ENCODE measurements at places on chromosomes 2 and 18.

DNA sequence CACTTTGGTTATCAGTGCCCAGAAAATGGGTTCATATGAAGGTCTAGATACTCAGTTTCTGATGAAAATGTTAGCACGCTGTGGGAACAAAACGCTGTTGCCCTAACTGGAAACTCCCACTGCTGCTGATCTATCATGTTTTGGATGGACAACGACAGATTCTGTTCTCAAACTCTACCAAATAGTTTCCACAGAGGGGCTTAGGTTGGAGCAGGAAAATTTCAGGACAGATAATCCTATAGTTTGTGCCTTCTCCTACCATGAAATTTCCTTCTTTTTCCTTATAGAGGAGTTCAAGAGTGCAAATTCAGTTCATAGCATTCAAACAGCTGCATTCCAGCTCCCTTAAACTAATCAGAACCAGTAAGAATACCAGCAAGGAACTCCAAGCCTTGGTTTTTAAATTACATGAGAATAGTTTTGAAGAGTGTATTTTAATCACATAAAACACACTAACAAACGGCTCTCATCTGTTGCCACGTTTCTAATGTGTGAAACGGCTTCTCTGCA is 58.7 kb upstream of the RALBP1 start:
- no peak for DNase-seq

- DNase-seq = no peak
These were observed 285.1 kb downstream of the SLC4A3 start for GRCh38 chr2:219912491-219912921.

DNA sequence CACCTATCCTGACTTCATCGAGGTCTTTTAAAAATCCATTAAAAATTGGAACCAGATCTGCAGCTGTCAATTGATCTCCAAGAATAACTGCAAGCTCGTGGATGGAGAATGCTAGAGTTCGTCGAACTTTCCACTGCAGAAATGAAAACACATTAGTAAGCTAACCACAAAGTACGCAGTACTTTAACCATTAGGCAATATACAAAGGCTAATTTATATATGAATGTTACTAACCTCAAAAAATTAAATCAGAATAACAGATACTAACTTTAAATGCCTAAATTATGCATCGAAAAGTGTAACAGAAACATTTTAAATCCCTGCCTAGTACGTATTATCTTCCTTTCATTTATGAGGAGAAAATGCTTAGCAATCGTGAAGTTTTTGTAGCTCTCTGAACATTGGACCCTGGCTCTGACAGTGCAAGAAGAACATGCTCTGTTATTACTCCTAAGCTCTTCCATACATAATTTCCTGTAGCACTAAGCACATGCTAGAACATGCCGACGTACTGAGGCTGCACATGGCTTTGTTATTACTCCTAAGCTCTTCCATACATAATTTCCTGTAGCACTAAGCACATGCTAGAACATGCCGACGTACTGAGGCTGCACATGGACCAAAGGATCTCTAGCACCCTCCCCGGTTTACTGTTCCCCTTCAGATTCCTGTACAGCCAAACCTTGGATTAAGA is 57.0 kb downstream of the PPP4R1 start:
- no peak for DNase-seq

- DNase-seq = no peak
These were observed 84.1 kb upstream of the SLC66A3 start for GRCh38 chr2:11071211-11071610.

- no peak for DNase-seq
These were observed 646.5 kb downstream of the SATB2 start for GRCh38 chr2:198811198-198811597.

DNA sequence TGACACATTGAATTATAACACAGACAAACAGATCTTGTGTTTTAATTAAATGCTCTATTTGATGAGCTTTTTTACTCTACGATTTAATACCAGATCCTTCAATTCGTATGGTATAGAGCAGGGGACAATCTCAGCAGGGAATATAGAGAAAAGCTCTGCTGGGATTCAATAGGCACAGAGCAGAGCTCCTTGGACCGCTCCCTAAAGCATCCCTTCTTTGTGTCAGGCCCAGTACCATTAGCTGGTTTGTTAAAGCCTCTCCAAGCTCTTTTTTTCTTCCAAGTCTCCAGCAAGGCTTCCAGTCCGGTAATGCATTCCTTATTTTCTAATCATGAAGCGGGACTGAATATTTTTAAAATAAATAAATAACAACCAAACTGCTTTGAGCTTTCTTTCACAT is 466.0 kb downstream of the NR4A2 start:
- no peak for DNase-seq

DNA sequence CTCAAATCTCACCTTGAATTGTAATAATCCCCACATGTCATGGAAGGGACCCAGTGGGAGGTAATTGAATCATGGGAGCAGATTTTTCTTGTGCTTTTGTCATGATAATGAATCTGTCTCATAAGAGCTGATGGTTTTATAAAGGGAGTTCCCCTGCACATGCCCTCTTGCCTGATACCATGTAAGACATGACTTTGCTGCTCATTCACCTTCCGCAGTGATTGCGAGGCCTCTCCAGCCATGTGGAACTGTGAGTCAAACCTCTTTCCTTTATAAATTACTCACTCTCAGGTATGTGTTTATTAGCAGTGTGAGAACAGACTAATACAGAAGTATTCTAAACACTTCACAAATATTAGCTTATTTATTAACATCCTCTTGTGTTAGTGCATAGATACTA is 516.7 kb downstream of the LRRTM4 start:
- DNase-seq = no peak

DNA sequence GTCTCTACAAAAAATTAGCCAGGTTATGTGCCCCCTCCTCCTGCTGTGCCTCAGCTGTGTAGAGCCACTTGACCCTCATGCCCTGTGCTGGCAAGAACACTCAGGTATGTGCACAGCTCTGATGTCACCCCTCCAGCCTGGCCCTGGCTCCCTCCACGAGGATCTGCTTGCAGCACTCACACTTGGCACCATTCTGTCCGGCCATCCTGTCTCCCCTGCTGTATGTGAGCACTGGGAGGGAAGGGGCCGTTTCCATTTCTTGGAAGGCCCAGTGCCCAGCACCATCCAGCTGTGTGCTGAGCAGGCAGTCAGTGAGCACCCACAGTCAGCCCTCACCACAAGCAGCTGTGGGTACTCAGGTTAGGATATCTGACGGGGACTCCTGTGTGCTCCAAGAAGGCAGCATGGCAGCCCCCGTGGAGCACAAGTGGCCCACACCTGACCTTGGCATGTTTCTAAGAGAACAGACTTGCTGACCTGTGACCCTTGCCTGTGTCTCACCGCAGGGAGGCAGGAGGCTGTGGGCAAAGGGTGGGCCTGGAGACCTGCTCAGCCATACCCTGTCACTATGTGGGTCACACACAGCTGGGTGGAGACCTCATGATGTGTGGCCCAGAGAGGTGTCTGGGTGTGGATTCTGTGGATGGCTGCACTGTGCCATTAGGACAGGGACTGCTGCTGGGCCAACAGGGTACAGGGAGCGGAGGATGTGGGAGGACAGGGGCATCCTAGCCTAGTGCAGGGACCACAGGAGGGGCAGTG is 31.5 kb downstream of the USP34 start:
- DNase-seq = no peak

GRCh38 chr2:152354909-152355308 is 19.9 kb downstream of the FMNL2 start:
- DNase-seq = no peak

- DNase-seq = no peak
These were observed 120.2 kb downstream of the LAMA3 start for GRCh38 chr18:23809415-23809814.

GRCh38 chr2:202072226-202072625 is 829 bp upstream of the KIAA2012 start:
- no peak for DNase-seq

DNA sequence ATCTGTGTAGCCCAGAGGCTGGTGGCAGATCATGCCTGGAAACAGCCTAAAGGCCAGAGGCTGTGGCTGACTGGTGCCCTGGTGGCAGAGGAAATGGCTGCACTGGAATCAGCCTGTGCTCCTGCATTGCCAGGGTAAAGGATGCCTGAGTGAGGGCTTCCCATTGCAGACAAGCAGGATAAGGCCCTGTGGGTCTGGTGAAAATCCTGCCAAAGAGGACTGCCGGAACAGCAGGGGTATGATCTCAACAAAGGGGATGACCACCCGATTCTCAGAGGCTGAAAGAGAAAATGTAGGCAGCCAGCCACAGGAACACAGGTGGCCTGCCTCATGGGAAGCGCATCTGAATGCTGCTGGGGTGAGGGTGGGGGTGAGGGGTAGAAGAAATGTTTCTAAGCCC is 48.2 kb downstream of the FBXO48 start:
- DNase-seq = no peak

DNA sequence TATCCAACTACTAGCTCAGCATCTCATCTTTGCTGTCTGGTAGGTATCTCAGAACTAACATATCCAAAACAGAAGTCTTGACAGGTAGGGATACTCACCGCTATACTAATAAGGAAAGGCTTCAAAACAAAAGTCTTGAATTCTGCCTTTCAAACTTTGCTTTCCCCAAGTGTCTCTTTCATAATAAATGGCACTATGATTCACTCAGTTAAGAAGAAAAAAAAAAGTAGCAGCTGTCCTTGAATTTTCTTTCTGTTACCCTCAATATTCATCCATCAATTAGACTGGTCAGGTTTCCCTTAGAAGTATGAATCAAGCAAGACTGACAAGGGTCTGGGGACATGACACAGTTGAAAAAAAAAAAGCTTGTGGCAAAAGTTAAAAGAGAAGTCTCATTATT is 175.1 kb downstream of the GULP1 start:
- DNase-seq = no peak

- DNase-seq = no peak
These were observed 66.4 kb upstream of the MMADHC start for GRCh38 chr2:149653831-149654445.

- no peak for DNase-seq
These were observed 462.7 kb upstream of the CDH20 start for GRCh38 chr18:60870261-60871153.

All from stimulated activated CD8-positive, alpha-beta memory T cell treated with anti-CD3 and anti-CD28 coated beads, Interleukin-15, amount 100 ng/mL, for 24 hours (primary cell).